Stimulated activated CD4-positive, alpha-beta T cell treated with anti-CD3 and anti-CD28 coated beads, Interleukin-4, amount 100 ng/mL, for 48 hours (primary cell): ENCODE measurements at places on chromosomes 3 and 15.

GRCh38 chr3:23071758-23072157, 131.4 kb upstream of the UBE2E2 start:
- DNase-seq, result no peak

GRCh38 chr3:146374146-146374545, 95.2 kb downstream of the PLSCR2 start:
- DNase-seq, result no peak

GRCh38 chr3:54713455-54713854, 214.4 kb downstream of the LRTM1 start:
- no peak for DNase-seq

DNA sequence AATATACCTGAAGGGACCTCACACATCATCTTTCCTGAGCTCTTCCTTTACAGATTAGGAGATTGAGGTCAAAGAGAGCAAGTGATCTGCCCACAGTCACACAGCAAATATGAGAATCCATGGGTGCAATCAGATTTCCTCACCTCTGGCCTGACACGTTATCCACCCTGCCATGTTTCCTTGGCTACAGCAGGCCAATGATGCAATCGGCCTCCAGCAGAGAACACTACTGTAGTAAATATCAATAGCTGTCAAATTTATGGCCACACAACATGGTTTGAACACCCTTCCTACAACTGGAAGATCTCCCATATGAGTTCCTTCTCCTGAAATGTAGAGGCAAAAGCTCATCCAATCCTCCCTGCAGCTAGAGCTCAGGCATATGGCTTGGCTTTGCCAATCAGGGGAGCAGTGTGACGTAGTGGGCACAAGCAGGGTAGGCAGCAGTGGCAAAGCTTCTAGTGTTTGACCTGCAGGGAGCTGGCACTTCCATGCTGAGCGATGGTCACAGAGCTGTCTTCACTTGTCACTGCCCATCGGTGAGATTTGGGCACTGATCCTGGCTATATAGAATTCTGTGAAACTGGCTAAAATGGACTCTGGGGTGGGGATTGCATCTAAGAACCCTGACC, 271.3 kb downstream of the TJP1 start:
- DNase-seq, result no peak

DNA sequence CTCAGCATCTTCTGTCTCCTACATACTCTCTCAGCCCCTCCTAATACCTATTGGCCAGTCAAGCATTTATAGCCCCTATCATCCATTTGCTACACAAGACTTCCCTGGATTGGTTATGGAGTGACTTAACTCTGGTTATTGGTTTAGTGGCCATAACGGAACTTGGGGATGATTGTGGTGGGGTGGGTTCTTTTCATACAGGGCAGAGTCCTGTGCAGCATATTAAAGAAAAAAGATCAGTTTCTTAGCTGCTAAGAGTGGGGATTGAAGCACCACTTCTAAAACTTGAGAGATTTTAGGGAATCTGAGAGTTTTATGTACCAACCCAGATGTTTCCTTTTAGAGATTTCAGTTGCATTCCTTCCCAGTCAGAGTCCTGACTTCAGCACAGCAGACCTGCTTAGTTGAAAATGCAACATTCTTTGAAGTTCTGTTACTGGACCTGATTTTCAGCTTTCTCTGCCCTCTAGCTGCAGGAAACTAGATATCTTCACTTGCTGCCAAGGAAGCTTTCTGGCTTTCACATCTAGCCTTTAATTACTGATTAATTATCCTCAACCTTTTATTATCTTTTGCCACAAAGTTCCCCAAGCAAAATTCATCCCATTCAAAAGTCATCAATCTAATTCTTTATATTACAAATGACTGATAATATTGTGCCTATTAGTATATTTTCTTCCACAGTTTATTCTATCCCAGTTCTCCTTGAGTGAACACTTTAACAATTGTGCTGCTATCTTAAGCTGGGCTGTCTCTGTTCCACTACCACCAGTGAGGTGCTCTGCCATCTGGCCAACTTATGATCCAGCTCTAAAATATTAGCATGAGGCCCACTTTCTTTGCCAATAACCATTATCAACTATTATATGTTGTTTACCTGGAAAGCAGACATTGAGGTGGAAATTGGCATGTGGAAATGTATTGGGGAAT, 906.0 kb upstream of the ALCAM start:
- no peak for DNase-seq

DNA sequence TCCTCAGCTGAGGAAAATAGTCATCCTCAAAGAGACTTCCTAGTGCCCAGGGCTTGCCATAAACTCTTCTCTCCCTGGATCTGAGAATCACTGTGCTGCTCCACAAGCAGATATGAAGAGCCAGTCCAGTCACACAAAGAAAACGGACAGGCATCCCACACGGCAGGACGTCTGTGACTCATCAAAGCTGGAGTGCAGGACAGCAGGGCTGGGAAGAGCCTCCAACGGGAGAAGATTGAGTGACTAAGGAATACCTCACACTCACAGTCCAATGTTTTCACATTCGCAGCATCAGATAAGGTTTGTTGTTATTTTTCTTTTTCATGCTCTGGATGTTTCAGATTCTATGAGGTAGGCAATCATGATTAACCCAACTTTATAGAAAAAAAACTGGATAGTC, 57.8 kb downstream of the NEK10 start:
- DNase-seq, result no peak

GRCh38 chr15:91142106-91142744, 42.2 kb downstream of the SV2B start:
- DNase-seq, result no peak

- no peak for DNase-seq
Measured at GRCh38 chr15:65292938-65293518, 2.8 kb upstream of the RNU5A-1 start.

- DNase-seq, result no peak
Measured at GRCh38 chr3:165827883-165828282, 9.3 kb downstream of the BCHE start.

GRCh38 chr3:181103605-181104004, 114.1 kb upstream of the DNAJC19 start:
- no peak for DNase-seq

GRCh38 chr15:82139823-82140268, 94.0 kb upstream of the MEX3B start:
- no peak for DNase-seq

- DNase-seq, result no peak
Measured at GRCh38 chr15:70766597-70766996, 3.2 kb upstream of the UACA start.

DNA sequence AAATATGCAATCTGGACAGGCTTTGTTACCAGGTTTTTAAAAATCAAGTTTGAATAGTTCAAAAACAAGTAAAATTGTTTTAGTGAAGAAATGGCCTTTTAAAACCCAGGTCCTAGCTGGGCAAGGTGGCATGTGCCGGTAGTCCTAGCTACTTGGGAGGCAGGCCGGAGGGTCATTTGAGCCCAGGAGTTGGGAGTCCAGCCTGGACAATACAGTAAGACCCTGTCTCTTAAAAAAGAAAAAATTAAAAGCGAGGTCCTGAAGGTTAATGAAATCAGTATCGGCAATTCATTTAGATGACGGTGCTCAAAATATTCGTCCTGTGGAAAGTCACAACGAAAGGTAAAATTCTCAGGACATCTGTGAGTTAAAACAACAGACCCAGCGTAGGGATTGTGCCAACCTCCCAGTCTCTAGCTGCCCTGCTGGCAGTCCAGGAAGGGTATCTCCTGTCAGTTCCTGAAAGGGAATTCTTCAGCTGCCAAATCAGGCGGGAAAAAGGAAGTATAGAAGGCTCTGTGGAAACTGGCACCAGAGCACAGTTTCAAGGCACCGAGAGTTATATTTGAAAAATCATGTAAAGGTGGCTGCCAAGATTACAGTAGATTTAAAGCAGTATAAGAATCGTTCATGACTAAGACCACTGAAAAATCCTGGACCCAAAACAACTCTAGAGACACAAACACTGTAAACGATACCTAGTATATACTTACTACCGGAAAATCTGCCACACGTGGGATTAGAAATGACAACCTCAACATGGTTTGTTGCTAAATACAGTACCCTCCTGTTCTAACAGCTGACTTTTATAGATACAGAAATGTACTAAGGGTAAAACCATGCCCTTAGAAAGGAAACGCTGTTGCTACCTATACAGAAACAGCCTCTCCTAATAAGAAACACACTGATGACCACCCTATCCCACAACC, 1.2 kb upstream of the ABHD17C start:
- no peak for DNase-seq

DNA sequence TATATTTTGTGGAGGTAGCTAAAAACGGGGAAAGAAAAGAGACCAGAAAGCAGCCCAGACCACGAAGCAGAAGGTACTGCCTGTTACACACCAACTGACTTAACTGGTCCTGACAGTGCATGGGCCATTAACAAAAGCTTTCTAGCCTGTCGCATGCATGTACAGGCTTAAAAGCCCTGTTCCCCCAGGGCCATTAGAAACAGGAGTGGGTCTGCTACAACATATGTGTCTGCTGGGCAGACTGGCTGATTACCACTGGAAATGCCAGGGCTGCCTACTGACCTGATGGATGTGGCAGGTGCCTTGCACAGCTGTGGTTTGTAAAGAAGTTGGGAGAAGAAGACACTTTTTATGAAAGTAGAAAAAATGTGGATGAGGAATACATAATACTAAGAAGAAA, 137.4 kb downstream of the GAP43 start:
- no peak for DNase-seq

- no peak for DNase-seq
Measured at GRCh38 chr3:140603766-140604165, 74.1 kb upstream of the TRIM42 start.

DNA sequence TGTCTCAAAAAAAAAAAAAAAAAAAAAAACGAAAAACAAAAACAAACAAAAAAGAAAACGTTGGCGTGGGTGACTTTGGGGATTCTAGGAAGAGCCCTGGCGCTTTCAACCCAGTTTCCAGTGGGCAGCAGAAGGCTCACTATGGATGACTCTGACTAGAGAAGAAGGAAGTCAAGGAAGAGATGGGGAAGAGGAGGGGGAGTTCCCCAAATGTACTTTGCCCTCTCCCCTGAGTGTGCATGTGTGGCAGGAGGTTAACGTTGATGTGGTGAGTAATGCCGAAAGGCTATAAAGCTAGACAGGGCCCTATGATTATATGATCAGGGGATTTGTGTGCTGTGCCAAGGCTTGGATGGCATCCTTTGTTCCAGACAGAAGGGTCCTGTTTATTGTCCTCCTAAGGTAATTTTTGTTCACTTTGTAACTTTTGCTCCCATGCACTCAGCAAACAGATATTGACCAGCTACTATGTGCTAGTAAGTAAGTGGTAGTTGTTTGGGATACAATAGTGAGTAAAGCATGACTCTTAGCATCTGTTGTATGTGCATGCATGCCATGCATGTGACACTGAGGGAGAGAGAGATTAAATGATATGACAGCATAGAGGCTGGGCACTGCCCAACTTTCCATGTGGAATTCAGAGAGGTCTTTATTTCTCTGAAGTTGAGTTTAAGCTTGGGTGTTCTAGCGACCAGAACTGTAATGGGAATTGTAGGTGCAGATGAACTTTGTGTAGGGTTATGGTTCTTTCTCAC, 750 bp upstream of the HHLA2 start:
- no peak for DNase-seq

GRCh38 chr15:65521350-65521749, 3.9 kb upstream of the DPP8 start:
- no peak for DNase-seq

GRCh38 chr3:77526573-77527113, 486.7 kb downstream of the ROBO2 start:
- no peak for DNase-seq

- DNase-seq, result no peak
Measured at GRCh38 chr15:62976301-62976881, 66.2 kb upstream of the TPM1 start.

DNA sequence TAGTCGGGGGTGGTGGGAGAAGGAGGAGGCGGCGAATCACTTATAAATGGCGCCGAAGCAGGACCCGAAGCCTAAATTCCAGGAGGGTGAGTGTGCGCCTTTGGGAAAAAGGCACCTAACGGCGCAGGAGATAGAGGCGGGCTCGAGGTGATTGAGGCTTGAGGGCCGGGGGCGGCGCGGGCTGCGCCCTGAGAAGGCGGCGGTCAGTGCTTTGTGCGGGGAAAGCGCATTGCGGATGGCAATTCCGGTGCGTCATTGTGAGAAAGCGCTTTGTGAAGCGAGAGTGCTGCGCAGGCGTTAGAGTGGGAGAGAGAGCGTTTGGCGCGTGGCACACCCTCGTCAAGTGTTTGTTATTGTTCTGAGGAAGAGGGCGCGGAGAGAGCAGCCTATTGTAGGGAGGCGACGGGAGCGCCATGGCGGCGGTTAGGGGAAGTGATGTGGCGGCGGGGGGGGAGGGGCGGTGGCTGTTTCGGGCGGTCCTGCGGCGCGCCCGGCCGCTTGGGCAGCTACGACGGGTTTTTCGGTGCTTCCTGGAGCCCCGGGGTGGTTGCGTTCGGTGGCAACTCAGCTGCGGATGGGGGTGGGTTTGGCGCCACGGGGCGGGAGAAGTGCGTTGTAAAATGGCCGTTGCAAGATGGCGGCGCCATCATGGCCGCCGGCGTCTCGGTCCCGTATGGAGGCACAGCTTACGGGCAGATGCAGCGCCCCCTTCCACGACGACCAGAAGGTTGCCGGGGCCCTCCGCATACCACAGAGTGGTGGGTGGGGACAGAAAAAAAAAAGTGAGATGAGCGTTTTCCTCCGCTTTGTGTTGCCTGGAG, 492 bp downstream of the MORF4L1 start:
- peak; percentile 83 for DNase-seq

- DNase-seq, result no peak
Measured at GRCh38 chr3:26962492-26963360, 340.2 kb downstream of the LRRC3B start.

- DNase-seq, result no peak
Measured at GRCh38 chr3:11291808-11292207, 19.6 kb downstream of the ATG7 start.

DNA sequence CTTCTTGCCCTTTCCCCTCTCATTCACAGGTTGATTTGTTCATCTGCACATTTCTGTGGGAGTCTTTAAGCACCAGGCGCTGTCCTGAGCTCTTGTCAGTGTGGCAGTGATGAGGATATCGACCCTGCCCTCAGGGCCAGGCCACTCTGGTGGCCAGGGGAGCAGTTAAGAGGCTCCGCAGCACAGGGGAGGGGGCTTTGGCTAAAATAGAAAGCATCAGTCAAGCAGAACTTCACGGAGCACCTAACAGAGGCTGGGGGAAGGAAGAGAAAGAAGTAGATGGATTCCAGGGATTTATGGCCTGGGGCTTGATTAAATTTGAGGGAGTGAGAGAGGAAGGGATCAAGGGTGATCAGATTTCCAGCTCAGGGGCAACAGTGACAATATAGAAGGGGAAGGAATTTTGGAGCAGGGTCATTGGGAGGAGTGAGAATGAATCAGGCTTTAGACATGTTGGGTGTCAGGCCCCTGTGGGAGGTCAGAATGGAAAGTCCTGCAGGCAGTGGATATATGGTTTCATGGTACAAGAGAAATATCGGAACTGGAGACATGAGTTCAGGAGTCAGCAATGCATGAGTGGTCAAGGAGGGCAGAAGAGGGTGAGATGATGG, 73.0 kb upstream of the GLCE start:
- DNase-seq, result no peak
